ENCODE measurements at places on chromosomes 13 and 19. TPM values are rescaled to one million over a fixed set of nuclear protein-coding genes. Genes with fewer than 3 reads are reported as not detected.

DNA sequence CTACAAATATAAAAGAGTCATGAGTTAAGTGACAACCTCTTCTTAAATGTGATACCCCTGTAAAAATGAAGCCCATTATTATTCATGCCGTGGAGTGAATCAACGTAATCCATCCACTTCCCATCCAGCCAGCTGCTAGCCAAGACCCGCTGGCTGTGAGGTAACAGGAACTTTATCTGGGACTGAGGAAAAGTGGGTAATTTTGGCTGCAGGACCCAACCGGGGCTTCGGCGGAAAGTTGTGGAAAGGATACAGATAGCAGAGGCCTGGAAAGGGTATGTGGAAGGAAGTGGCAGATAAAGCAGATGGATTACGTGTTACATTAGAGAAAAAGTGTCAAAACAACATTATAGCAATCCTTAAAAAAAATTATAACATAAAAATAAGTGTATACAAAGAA, 48.3 kb downstream of the SLC7A1 start:
- H3K27ac ChIP-seq = no peak overlapping the region
- no peak for DNase-seq
- peaks cover 65% of the 10 kb centered on the region for H3K36me3 ChIP-seq
- H3K4me1 ChIP-seq = peaks cover 34% of the 10 kb centered on the region
- H3K27me3 ChIP-seq = no peaks in the 10 kb centered on the region
- H3K4me3 ChIP-seq = no peak overlapping the region

The ZNF625 gene
- 3.8 TPM for total RNA-seq

DNA sequence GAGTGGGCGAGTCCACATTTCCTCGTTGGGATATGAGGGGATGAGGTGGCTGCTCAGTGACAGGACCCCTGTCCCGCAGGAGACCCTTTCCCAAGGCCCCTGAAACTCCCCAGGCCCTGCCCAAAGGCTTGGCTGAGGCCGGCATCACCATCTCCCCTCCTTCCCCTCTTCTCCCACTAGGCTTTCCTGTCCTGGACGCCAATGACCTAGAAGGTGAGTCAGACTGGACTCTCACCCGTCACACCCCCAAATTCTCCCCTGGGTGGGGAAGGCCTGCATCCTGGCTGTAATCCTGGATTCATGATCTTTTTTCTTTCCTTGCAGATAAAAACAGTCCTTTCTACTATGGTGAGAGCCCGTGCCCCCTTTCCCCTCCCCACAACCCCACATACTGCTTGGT, 5.3 kb downstream of the FXYD3 start:
- H3K4me1 ChIP-seq = peaks cover 13% of the 10 kb centered on the region
- no peak overlapping the region for H3K4me3 ChIP-seq
- H3K27ac ChIP-seq = no peak overlapping the region
- no peaks in the 10 kb centered on the region for H3K36me3 ChIP-seq
- no peak for DNase-seq

The KANK3 gene
- 1.1 TPM for total RNA-seq

DNA sequence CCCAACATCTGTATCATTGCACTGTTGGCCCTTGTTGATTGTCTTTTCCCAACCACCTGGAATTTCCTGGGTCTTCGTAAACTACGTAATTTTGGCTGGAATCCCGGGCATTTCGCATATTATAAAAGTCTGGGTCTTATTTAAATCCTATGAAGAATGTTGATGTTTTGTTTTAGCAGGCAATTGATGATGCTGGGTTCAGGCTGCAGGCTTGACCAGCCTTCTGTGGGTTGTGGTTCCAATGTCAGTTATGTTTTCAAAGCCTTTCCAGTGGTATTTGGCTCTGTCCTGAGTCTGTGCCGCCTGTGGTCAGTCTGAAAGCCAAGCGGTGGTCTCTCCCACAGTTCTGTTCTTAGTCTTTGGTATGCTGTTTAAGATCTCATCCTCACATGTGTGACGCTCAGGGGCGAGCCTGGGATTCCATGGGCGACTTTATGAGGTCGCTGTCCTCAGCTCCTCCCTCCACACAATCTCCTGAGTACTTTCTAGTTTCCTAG, 12.4 kb downstream of the SLC35E1 start:
- DNase-seq = no peak
- no peak overlapping the region for H3K4me3 ChIP-seq

GRCh38 chr13:84655677-84656076, 773.4 kb upstream of the SLITRK1 start:
- no peaks in the 10 kb centered on the region for H3K4me1 ChIP-seq
- H3K27ac ChIP-seq = no peak overlapping the region

- H3K4me1 ChIP-seq = peaks cover 32% of the 10 kb centered on the region
- H3K27me3 ChIP-seq = no peaks in the 10 kb centered on the region
- peak within 1 kb of the TSS; percentile 96 for H3K4me3 ChIP-seq
- DNase-seq = peak; percentile 71
These were observed at the start of gene PHLDB3 for GRCh38 chr19:43504426-43505185. Gene PHLDB3 (minus strand): TSS chr19:43504746. CDS start chr19:43504118, 628 bp downstream.

The ZNF560 gene
- total RNA-seq = 0.25 TPM

DNA sequence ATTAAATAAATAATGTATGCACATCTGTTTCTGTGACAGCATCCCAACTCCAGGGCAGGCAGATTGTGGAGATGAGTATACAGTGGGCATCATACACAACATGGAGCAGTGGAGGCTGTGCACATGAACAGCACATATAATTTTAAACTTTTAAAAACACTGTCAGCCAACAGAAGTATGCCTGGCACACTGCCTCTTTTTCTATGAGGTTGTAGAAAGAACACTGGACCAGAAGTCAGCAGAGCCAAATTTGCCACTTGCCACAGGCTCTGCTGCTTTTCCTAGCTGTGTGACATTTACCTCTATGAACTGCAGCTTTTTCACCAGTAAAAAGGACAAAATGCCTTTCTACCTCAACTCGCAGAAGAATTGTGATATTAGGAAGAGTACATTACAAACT, 118.7 kb downstream of the FRY start:
- no peak overlapping the region for H3K27ac ChIP-seq
- no peaks in the 10 kb centered on the region for H3K36me3 ChIP-seq
- peaks cover 8% of the 10 kb centered on the region for H3K4me1 ChIP-seq

DNA sequence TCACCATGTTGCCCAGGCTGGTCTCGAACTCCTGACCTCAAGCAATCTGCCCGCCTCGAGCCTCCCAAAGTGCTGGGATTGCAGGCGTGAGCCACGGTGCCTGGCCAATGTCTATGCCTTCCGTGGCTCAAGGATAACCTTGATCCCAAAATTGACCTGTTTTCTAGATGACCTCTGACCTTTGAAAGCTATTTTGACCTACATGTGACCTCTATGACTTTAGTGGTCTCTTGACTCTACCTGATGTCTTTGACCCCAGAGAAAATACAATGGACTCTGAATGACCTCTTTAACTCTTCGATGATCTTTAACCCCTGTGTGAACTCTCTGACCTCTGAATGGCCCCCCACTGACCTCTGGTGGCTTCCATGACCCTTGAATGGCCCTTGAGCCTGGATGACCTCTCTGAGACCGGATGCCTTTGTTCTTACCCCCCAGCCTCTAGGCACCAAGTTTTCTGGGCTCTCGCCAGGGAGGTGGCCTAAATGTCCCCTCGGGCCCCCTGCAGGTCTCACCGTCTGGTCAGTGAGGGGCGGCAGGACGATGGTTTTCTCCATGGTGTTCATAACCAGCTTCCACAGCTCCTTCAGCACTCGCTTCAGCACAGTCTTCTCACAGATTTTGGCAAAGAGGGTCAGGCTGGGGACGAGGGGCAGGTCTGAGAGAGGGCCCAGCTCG, 63.7 kb downstream of the UNC13A start:
- H3K4me1 ChIP-seq = no peaks in the 10 kb centered on the region
- no peaks in the 10 kb centered on the region for H3K36me3 ChIP-seq
- H3K27ac ChIP-seq = no peak overlapping the region
- no peak for DNase-seq

DNA sequence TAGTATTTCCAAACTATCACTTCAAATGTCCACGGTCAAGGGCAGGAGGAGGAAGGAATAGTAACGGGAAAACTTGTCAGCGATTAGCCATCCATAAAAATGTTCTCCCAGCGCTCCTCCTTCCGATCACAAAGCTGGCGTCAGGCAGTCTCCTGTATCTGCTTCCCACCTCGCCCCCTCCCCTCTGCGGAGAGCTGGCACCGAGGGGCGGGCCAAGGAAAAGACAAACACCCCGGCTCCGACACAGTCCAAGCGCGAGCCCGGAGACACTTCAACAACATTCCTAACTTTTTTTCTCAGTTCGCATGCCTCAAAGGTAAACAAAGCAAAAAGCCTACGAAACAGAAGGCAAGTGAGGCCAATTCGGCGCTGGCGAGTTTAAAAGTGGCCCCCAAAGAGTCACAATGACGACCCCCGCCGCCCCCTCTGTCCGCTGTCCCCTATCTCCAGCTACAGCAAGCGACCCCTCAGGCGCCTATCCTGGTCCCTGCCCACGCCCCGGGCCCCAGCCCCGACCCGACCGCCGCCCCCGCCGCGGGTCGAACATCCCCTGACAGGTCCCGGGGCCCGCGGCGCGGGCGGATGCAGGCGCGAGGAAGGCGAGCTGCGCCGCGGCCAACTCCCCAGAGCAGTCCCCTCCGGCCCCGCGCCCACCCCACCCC, 736 bp downstream of the SMAD9 start:
- no peaks in the 10 kb centered on the region for H3K36me3 ChIP-seq
- H3K27ac ChIP-seq = no peak overlapping the region
- peak overlapping the region; percentile 38 for H3K4me3 ChIP-seq
- peaks cover 56% of the 10 kb centered on the region for H3K27me3 ChIP-seq
- H3K4me1 ChIP-seq = peaks cover 8% of the 10 kb centered on the region
